Aorta (tissue), 5 donors: ENCODE measurements at places on chromosomes 4 and X. TPM values are rescaled to one million over a fixed set of nuclear protein-coding genes. Genes with fewer than 3 reads are reported as not detected.

Gene PHOX2B
- not detected for total RNA-seq

Gene STBD1
- total RNA-seq = 11.6 TPM

Gene HTT
- 82.7 TPM for total RNA-seq

Gene CXorf51A
- not detected for total RNA-seq

Gene SLC7A11
- total RNA-seq = 1.5 TPM

Gene BDH2
- total RNA-seq = 63.8 TPM

Gene AIFM1
- 16.8 TPM for total RNA-seq

Gene CT45A3
- not detected for total RNA-seq

Gene VSIG1
- total RNA-seq = not detected

Gene AP1AR
- total RNA-seq = 17.9 TPM

Gene PCYT1B
- total RNA-seq = 0.96 TPM

Gene FAM133A
- total RNA-seq = 0.63 TPM

DNA sequence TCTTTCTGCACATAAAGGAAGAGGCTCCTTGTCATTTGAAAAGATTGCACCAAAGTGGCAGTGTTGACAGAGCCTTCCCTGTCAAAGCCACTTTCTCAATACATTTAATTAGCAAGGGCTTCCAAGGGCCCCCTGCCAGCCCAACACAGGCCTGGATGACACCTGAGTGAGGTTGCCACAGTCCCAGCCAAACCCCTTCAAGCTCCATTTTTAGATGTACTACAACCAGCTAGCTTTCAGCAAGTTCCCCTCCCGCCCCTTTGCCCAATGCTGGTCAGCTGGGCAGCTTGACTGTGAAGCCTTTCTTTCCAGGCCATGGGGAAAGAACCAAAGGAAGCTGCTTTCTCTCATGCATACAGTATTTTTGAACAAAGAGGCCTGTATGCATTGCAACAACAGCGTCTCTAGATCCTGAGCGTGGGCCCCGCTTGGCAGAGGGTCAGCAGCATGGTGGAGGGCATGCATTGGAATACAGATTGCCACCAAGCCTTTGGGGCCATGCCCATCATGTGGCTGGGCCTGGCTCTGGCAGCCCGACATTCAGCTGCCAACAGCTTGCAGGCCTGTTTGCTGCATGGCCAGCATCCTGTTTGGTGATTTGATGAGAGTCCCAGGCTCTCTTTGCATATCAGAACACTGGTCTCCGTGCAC, 261.1 kb upstream of the GATB start:
- no peak for DNase-seq

- no peak for DNase-seq
Observed at GRCh38 chr4:109231331-109231730, 71.1 kb downstream of the COL25A1 start.

DNA sequence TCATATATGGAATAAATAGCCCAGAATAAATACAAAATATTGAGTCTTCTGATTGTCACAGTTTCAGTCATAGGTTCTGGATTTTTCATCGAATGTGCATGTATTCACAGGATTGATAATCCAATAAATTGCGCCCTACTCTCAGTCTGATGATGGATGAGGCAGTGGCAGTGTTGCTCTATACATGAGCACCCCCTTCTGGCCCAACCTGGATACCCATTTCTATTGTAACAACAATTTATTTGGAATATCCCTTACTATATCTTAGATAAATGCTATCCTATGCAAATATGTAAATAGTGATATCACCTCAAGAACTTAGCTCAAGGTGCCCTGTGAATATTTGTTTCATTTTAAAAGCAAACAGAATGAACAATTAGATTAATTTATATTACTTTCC, 733.7 kb upstream of the PABPC4L start:
- no peak for DNase-seq

GRCh38 chrX:16552546-16552945, 97.4 kb upstream of the S100G start:
- no peak for DNase-seq

DNA sequence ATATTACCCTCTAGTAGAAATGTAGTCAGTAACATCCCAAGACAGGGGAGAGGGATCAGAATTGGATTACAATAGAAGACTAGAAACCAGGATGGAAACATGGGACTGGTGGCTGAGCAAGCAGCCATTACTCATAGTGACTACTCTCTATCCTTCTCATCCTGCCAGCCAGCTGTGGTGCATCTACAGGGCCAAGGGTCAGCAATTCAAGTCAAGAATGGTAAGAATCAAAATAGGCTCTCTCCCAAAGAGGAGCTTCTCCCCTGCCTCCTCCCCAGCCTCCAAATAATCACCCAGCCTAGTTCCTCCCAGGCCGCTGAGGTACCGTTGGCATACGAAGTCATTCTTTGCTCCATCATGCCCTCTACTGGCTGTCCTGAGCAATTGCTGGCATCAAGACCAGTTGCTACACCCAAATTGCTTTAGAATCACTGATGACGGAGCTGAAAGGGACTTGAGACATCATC, 19.4 kb downstream of the AWAT2 start:
- no peak for DNase-seq

DNA sequence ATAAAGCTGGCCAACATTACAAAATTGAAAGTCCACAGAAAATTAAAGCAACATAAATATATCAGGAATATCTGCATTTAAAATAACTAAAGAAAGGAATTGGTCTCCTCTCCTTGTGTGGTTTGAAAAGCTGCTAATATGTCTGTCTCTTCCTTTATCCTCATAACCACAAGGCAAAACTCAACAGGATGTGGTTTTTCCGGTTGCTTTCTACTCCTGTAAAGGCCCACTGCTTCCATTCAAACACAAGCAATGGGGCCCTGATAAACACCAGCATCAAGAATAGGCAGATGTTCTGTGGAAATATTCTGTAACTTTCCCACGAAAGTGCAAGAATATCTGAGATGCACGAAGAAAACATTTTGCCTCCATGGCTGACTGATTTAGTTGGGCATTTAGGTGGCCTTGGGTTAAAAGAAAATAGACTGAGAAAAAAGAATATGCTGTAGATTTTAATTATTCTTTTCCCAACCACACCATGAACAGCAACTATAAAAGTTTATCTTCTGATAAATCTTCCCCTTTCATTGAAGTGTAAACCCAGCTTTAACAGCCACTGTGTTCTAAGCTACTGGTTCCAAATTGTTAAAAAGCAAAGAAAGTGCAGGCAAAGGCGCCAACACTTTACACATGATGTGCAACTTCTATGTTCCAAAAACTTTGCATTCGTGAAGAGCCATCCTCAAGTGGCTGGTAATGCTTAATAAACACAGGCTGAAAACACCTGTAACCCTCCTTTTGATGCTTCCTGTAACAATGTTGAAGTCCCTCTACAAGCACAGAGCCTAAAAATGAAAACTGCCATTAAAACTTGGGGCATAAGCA, 50.5 kb upstream of the NDST3 start:
- no peak for DNase-seq

DNA sequence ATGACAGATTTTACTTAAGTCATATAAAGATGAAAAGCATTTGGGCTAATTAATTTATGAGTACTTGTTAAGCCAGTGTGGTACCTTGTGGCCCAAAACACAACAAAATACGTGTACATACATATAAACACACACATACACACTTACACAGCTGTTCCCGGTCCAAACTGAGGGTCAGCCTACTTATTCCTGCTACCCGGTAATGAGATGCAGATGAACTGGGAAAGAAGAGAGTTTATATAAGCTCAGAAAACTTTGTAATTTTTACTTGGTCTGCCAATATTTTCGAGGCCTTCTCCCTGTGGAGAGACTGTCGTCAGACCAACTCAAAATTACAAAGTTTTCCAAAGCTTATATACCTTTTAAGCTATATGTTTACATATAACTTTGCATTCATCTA, 25.8 kb upstream of the PBDC1 start:
- no peak for DNase-seq

DNA sequence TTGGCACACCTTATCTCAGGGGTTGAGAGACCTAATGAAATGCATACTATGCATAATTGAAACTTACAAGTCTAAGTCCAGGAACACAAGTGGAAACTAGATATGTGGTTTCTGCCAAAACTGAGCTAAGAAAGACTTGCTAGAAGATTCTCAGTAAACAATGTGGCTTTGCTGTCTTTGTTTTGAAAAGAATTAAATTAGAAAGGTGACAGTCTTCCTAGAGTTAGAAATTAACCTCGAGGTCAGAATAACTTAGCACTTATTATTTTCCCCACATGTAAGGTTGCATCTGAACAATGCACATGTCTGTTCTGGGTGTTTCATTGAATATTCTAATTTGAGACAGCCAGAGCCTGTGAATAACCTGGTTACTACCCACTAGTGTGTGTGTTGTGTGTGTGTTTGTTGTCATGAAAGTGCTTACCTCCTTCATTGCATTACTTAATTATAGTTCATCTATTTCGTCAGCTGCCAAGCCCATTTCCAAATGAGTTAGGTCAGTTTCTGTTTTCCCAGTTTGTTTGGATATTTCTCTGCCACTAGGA, 1.5 kb downstream of the EREG start:
- DNase-seq = no peak

DNA sequence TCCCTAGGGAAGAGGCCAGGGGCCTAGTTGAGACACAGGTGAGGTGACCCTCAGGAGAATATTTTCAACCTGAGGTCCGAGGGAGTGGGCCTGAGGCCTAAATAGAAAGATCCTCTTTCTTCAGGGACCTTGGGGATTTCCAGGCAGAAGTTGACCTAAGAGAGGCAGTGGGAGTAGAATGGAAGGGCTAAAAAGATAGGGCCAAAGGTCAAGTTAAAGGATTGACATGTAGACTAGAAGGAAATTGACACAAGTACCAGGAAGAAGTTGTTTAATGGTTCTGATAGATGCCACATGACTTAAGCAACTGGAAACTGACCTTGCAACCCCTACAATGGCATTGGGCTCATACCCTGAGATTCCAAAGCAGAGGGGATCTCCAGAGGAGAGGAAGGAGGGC, 76.9 kb downstream of the SHROOM3 start:
- no peak for DNase-seq

DNA sequence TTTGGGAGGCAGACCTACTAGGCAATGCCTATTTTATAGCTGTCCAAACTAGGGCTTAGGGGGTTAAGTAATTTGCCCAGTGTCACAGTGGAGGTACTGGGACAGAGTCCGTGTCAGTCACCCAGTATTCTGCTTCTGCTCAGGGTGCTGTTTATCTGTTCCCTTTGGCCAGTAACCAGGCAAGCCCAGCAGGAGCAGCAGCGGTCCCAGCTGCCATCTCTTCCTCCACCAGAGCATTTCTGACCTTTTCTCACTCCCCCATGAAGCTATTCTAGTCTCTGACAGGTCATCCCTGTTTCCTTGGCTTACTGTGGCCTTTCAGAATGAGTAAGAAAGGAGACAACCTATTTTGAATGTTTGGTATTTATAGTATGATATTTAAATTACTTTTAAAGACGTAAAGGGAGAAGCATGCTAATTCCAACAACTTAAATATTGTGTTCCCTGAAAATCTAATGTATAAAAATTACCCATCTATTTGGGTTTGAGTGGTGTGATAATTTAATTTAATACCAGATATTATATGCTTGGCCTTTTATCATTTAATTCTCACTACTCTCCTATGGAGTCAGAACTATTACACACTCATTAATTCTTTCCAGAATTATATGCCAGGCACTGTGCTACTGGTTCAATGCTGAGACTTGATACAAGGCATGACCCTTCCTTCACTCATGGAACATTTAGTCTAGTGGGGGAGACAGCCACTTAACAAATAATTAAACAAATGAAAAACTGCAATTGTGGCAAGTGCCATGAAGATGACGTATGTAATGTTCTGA, 60.6 kb downstream of the RPS6KA3 start:
- no peak for DNase-seq

DNA sequence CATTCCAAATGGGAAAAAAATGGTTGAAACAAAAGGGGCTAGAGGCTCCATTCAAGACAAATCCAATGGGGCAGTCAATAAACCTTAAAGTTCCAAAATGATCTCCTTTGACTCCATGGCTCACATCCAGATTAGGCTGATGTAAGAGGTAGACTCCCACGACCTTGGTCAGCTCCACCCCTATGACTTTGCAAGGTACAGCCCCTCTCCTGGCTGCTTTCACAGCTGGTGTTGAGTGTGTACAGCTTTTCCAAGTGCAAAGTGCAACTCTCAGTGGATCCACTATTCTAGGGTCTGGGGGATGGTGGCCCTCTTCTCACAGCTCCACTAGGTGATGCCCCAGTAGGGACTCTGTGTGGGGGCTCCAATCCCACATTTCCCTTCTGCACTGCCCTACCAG, 21.5 kb downstream of the SULT1B1 start:
- no peak for DNase-seq

- DNase-seq = no peak
Observed at GRCh38 chr4:2882341-2882740, 38.7 kb downstream of the ADD1 start.

DNA sequence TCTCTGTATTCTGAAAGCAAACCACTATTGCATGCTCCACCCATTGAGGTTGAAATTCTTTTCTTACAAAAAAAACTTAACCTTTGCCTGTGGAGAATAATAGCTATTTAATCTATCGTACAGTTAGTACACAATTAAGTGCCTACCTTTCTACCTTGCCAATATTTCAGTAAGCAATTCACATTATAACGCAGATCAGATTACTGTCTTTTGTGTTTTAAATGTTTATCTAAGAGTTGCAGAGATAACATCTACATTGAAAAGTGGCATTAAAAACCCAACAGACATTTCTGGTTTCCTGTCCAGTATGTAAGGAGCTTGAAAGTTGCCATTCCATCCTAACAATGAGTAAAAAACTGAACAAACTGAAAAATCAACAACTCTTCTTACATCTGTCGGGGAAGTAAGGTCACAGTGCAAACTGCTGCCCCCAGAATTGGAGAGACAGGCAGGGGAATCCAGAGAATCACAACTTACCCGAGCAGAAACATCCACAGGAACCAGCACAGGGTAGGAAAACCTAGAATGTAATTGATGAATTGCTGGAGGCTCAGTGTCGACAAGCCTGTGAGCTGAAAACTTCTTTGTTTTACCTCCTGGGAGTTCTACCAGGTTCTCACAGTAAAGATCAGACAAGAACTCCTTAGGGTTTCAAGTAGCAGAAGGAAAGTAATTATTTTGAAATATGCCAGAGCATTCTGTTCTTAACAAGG, 27.3 kb upstream of the ACSL4 start:
- no peak for DNase-seq

- DNase-seq = no peak
Observed at GRCh38 chrX:50768801-50769200, 45.2 kb downstream of the SHROOM4 start.

- DNase-seq = no peak
Observed at GRCh38 chr4:144451766-144452450, 194.0 kb upstream of the HHIP start.

GRCh38 chr4:17758485-17758884, 22.9 kb downstream of the FAM184B start:
- no peak for DNase-seq

DNA sequence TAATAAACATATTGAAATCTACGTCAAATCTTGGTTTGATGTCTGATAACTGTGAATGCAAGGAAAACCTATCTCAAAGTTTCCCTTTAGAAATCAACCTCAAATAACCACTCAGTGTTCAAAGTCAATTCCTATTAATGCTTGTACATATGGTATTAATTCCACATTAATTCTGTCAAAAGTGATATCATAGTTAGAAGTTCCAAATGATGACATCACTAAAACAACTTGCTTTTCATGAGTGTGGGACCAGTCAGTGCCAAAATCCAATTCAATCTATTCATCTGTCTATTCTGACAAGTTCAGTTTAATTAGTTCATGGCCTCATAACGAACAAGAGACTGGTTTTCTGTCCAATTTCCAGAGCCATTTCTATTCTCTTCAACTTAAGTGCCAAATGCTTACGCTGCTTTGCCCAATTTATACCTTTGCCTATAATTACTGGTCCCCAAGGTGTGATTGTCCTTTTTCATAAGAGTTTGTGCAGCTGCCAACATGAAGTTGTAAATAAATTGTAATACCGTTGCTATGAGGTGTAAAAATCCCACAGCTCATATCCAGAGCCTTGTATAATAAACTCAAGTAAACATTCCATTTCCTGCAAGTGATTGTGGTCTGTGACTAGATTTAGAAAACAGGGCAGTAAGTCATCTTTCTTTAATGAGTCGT, 476.2 kb downstream of the RAB28 start:
- no peak for DNase-seq
